ENCODE measurements at places on chromosomes 6 and 20.

- DNase-seq: no peak
Observed at GRCh38 chr6:53724501-53724900, 58.9 kb upstream of the KLHL31 start.

GRCh38 chr6:101393829-101394251 lies 332 bp downstream of the GRIK2 start:
- peak; percentile 65 for DNase-seq

GRCh38 chr6:166624275-166624674 lies 2.8 kb downstream of the RPS6KA2 start:
- no peak for DNase-seq

DNA sequence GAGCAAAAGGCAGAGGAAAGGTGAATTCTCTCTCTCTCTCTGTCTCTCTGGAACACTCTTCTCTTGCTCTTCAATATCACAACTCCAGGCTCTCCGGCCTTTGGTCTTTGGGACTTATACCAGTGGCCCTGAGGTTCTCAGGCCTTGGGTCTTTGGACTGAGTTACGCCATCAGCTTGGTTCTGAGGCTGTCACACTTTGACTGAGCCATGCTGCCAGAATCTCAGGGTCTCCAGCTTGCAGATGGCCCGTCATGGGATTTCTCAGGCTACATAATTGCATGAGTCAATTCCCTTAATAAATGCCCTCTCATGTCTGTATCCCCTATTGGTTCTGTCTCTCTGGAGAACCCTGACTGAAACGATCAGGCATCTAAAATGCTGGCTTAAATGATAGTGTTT lies 12.9 kb downstream of the BTN2A1 start:
- no peak for DNase-seq

GRCh38 chr6:110526726-110527125 lies 50.3 kb upstream of the SLC22A16 start:
- DNase-seq: no peak

DNA sequence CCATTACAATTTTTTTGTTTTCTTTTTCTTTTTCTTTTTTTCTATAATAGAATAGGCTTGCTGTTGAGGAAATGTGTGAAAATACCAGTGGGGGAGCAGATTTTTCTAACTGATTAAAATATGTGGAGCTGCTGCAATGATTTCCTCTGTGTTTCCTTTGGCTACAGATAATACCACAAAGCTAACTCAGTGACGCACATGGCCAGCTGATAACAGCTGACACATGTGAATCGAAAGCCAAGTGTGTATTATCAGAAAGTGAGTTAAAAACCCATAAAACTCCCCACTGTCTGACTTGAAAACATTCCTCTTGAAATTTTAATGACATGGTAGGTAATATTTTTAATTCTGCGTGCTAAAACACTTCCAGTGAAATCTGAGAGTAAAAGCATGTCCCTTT lies 70.8 kb upstream of the AHI1 start:
- DNase-seq: no peak

DNA sequence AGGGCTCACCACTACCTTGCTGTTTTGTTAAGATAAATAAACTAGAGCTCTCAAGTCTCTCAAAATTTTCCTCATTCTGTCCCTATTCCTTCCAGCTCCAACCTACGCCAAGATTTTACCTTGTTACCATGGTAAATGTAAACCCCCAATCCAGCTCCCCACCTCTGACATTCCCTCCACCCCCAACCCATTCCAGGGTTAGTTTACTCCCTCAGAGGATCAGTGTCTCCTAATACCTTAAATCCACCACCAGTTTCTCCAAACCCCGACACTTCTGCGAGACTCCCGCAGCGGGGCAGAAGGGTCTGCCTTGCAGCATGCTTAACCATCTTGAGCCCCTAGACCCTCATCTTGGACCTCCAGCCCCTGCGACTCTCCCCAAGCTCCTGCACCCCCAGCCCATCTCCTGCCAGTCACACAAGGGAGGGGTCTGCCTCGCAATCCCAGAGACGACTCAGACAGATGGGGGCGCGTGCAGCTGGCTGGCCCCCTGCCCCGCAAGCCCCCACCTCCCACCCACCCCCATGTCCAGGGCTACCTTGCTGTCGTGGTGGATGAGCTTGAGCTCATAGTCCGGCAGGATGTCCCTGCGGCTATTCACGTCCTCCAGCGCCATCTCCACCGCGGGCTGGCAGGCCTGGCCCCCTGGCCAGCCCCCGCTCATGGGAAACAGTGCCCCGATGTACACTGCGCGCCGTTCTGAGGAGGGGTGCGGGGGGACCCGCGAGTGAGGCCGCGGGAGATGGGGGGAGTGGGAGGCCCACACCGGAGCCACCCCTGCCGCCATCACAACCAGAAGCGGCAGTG lies 5.8 kb downstream of the GABBR1 start:
- DNase-seq: no peak

GRCh38 chr6:111780393-111780792 lies 92.9 kb downstream of the FYN start:
- DNase-seq: no peak

DNA sequence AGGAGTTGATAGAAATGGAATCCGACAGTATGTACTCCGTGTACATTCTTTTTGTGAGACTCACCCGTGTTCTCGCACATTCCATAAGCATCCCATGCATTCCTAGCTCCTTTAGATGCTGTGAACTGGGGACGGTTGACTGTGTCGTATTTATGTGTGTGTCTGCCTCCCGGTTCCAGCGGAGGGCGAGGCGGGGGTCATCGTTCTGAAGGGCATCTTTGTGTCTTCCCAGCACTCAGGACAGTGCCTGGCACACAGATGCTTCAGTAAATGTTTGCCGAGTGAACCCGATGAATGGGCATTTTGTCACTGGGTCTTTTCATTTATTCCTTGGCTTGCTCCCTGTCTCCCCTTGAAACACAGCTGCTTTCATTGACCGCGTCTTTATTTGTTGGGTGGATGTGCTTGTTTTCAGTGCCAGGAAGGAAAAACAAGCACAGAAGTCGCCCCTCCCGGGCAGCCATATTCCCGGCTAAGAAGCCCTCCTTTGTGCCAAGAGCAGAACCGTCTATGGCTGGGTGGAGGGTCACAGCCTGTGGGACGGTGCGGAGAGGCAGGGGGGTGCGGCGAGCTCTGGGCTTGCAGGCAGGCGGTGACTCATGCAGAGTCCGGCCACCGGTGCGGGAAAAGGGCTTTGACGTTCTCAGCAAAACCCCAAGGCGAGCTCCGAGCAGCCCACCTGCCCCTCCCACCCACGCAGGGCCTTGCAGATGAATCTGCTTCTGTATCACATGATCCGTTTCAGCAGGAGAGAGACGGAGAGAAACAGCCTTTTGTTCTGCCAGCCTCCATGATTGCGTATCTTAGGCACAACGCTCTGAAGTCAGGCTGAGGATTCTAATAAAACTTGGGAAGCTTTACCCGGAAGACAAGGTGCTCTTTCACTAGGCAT lies 11.2 kb upstream of the PSMG4 start:
- no peak for DNase-seq

DNA sequence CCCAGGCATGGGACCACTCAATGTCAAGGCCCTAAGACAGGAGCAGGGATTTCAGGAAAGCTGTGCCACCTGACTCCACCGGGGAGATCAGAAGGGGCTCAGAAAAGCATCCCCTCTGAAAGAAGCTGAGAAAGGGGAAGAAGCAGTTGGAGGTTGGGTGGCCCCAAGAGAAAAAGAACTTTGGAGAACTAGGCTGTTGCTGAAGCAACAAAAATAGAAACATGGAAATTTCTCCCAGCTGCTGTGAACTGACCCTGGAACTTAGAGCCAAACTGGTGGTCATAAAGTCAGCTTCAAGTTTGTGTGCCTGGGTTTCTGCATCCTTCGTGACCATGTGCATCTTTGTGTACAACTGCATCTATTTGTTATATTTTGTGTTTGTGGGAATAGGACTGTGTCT lies 534.5 kb downstream of the MAFB start:
- no peak for DNase-seq

- no peak for DNase-seq
Observed at GRCh38 chr6:44078827-44079671, 48.2 kb downstream of the MRPL14 start.

DNA sequence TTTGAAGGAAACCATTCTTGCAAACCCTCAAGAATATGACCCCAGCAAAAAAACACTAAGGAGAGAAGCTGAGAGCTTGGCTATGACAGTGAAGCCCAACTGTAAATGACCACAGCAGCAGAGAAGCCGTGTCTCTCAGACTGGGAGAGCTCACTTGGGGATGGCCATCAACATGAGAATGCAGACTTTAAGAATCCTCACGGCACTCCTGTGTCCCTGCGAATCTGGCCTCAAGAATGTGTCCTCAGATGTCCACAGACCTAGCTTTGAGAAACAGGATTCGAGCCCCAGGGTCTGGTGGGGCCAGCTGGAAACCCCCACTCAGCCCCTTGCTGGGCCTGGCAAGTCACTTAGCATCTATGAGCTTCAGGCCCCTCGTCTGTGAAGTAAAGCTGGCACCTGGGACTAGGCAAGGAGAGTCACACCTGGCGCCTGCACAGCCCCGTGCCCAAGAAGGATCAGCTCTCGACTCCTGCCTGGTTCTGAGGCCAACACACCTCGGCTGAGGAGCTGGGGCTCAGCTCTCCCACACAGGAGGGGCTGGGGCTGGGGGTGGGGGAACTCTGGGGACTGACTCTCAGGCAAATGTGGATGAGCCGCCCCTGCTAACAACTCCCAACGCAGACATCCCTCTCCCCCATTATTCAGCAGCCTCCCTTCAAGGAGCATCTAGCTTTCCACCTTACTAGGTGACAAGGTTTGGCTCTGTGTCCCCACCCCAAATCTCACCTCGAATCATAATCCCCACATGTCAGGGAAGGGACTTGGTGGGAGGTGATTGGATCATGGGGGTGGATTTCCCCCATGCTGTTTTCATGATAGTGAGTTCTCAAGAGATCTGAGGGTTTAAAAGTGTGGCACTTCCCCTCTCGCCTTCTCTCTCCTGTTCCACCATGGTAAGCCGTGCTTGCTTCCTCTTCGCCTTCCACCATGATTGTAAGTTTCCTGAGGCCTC lies 97.7 kb downstream of the GRM4 start:
- no peak for DNase-seq

- peak; percentile 9 for DNase-seq
Observed at GRCh38 chr6:49264909-49265308, 198.1 kb downstream of the MMUT start.

DNA sequence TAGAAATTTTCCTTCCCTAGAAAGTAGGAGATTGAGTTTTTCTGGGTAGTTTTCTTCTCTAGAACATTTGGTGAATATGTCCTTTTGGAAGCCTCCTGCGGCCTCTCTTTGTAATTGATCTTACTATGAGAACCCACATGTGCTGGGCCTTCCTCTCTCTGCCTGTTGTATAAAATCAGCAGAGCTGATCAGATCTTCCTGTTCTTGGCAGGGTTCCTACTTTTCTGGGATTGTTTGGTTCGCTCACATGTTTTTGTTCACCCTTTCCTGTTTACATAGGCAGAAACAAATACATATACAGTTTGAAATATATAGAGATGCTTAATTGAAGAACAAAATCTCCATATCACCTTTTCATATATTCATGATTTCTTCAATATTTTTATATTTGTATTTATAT lies 57.8 kb downstream of the IL22RA2 start:
- DNase-seq: peak; percentile 11

DNA sequence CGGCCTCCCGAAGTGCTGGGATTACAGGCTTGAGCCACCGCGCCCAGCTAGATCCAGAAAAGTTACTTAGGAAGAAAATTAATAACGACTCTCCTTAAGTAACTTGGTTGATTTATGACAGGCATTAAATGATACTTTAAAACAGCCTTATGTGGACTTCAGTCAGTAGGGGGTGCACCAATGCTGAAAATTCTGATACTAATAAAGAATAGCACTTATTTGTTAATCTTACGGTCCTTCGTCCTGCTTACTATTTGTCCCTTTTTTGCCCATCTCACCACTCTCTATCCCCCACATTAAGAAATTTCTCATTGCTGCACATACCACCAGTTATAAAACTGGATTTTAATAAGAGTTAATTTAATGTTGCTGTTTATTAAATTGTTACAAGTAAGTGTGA lies 12.7 kb upstream of the PRELID3B start:
- DNase-seq: no peak

DNA sequence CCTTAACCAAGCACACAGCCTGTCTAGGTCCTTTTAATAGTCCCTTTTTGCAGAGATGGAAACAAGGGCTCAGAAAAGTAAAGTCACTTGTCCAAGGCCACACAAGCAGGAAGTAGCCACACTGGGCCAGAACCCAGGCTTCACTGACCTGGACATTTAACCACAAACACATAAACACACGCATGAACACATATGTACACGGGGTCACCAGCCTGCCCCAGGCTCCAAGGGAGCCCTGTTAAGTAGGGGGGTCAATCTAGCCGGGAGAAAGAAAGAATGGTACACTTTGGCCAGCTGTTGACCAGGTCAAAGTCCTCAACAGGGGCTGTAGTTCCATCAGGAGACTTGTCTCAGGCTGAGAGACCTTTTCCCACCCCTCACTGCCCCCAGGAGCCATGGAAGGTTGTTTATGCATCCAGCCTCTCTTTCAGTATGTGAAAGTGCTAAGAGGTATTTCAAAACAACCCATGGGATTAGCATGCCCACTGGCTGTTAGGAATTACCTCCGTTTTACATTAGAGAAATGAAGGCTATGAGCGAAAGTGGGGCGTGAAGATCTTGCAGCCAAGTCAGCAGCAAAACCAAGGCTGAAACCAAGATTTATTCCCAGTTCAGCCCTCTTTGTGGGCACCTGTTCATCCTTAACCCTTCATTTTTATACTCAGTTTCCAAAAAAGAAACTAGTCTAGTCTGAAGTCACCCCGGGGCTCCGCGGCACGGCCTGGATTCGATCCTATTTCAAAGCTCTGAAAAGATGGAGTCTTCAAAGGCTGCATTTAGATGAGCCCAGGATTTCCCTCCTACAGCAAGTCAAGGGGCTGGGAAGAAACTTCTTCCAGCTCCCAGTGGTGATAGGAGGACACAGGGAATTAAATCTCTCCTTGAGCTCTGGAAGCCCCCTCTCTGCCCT lies 9.8 kb downstream of the SDC4 start:
- no peak for DNase-seq

- DNase-seq: no peak
Observed at GRCh38 chr6:44245391-44245911, 1.4 kb upstream of the HSP90AB1 start.

- DNase-seq: no peak
Observed at GRCh38 chr6:126720304-126720703, 380.4 kb downstream of the CENPW start.

DNA sequence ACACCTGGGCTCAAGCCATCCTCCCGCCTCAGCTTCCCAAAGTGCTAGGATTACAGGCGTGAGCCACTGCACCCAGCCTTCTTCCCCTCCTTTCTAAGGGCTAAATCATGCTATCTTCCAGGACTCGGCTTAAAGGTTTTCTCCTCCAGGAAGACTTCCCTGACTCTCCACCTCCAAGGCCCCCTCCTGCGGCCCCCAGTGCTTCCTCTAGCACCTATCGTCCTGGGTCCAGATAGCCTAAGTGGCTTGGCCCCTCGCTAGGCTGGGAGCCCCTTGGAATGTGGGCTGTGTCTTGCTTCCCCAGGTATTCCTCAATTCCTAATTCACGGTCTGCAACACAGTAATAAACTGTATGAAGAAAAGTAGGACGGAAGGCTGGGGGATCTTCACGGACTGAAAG lies 36.7 kb downstream of the PIM1 start:
- DNase-seq: no peak

GRCh38 chr20:34493646-34494045 lies 22.6 kb upstream of the DYNLRB1 start:
- DNase-seq: no peak

Data from NCI-H1105 (cell line).